Globus pallidus (tissue), 1 donor: ENCODE measurements at places on chromosomes 6 and 20.

DNA sequence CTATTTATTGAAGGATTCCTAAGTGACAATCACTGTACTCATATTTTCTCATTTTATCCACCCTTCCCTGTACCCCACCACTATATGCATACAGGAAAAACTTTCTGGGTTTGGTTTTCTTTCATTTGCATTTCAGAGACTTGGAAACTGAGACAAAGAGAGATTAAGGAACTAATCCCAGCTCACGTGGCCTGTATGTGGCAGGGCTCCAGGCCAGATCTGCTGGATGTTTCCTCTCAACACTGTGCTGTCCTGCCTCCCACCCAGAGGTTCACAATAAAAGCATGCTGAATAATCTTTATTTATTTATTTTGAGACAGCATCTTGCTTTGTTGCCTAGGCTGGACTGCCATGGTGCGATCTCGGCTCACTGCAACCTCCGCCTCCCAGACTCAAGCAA is 50.2 kb downstream of the CEP162 start:
- no peak for DNase-seq

GRCh38 chr20:63617092-63617875 is 9.6 kb downstream of the GMEB2 start:
- DNase-seq, result no peak

DNA sequence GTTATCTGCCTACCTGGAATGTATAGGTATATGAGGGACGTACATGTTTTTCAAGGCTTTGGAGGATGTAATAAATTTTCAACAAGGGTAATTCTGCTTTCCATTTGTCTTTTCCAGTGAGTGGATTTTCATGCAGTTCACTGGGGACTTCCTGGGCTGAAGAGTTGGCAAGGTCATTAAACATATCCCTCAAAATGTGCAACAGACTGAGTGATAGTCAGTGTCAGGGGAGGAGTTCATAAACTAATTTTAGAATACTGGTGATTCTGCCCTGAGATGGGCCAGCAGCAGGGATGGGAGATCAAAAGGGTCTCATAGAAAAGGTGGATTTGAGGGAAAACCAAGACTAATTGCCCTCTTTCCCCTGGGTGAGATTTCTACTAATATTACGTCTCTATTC is 122.3 kb upstream of the CLDN20 start:
- no peak for DNase-seq

DNA sequence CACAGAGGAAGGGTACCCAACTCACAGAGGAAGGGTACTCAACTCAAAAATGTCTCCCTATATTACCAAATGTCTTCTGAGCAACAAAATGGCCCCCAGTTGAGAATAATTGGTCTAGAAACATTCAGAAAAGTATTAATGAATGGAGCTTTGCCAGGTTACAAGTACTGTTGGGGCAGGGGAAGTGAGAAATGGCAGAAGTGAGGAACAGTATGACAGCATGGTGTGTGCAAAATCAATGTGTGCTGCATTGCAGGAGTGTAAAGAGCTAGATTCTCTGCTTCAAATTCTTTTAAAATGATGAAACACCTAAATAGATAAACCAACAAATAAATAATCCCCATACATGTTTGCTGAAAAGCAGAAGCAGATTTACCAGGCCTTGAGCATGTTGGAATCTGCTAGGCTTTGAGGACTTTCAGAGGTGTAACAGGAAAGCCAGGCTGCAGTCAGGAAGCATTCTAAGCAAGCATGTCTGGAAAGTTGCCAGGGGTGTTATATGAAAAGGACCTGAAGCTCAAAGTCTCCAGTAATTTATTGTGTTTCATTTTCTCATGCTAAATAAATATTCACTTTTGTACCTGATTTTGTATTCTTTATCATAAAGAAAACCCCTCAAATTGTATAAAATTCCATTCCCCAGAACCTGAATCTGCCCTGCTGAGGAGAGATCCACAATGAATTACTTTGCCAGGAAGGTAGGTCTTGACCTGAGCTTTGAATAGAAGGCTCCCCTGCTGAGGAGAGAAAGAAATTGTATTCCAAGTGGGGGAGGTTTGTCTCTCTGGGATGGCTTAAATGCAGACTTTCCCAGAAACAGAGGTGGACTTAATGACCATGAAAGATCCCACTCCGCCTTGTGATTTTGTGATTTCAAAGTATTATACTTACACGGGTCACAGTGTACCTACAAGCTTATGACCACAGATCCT is 265.0 kb upstream of the MARCKS start:
- no peak for DNase-seq

DNA sequence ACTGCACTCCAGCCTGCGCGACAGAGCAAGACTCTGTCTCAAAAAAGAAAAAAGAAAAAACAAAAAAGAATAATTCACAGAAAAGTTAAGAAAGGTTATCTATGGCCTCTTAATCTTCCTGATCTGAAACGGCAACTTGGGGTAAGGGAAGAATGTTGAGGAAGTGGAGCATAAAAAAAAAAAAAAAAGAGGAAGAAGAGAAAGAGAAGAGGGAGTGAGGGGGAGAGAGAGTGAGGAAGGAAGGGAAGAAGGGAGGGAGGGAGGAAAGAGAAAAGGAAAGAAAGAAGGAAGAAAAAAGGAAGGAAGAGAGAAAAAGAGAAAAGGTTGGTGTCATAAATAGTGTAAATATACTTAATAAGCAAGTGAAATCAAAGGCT is 68.9 kb upstream of the NCOA3 start:
- DNase-seq, result no peak

GRCh38 chr6:31543639-31544038 is 1.8 kb upstream of the DDX39B start:
- no peak for DNase-seq

GRCh38 chr6:127471379-127472255 is 12.4 kb upstream of the KIAA0408 start:
- no peak for DNase-seq

DNA sequence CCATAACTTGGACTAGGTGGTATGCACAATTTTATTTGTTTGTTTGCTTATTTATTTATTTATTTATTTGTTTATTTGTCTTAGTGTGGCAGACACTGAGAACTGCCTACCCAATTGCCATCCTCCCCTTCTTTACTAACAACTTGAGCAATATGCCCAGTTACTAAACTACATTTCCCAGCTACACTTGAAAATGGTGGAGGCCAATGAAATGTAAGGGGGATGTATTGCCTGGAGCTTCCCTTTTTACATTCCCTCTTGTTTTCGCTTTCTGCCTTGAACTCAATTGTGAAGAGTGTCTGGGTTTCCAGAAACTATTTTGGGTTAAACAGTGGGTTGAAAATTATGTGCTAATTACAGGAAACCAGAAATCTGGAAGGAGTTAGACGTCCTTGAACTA is 152.7 kb upstream of the FKBP1C start:
- no peak for DNase-seq

- DNase-seq, result peak; percentile 35
Measured at GRCh38 chr6:168247443-168248147, 72.0 kb downstream of the DACT2 start.

- DNase-seq, result peak; percentile 51
Measured at GRCh38 chr6:3825331-3825831, 23.8 kb upstream of the FAM50B start.
